ENCODE measurements at places on chromosomes 3 and 15.

GRCh38 chr3:95311272-95311671 is 1248.4 kb downstream of the NSUN3 start:
- no peak for DNase-seq

DNA sequence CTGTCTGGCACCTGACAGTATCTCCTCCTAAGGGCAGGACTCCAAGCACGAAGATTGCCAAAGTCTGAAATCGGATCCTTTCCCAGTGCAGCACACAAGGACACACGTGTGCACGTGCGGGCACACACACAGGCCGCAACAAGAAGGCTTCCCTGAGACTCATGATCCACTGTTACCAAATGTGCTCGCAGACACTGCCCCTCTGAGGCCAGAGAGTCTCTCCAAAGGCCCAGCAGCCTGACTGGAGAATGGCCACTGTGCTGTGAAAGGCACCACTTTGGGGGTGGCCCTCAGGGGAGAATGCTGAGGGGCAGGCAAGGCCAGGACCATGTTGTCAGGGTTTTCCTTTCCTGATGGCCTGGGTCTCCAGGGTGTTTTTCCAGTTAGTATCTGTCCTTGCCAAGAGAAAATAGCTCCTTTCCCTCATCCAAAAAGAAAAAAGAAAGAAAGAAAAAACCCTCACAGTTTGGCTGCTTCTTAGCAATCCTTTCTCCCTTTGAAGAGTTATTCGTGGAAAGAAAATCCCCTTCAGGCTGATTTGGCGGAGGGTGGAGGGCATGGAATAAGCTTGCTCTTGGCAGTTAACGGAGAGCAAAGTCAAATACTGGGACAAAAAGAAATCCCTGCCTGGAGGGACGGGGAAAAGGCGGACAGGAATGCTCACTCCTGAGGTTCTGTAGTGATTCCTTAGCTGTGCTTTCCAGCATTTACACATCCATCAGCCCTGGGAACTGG is 112.2 kb upstream of the ETV5 start:
- DNase-seq = no peak

GRCh38 chr3:193821151-193821668 is 228.2 kb downstream of the OPA1 start:
- no peak for DNase-seq

DNA sequence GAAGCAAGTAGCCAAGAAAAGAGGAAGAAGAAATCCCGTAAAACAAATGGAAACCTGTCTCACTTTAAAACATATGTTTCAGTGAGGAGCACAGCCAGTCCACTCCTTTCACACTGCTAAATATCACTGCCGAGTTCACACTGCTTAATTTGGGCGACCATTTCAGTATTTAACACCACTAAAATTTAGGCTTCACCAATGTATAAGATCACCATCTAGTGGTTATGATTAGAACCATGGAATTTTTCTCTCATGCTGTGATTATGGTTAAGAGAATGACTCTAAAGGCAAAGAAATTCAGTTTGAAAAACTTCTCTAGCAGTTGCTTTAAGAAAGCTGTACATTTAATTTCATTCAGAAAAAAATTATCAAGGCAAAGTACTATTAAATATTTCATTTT is 16.6 kb downstream of the SLC4A7 start:
- DNase-seq = no peak

DNA sequence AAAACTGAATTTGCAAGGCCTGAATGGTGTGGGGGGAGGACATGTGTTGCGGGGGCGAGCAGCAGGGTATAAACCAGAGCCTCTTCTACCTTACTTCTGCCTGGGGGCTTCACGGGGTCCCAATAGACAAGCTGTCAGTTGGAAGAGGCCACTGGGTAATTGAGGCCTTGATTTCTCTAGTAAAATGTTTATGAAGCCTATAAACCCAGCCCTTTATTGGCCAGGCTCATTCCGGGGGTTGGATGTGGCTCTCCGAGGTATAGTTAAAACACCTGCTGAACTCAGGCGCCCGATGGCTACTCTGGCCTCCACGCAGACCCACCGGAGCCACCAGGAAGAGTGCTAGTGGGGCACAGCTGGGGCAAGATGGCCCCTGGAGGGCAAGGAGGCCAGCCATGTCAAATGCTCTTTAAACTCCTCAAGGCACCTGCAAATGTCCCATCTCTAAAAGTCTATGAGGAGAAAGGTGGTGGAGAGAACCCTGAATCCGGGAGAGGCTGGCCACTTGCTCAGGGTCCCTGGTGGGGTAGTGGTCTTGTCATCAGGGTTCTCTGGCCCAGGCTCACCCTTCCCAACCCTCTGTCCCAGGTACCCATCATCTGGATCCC is 34.3 kb downstream of the IGDCC3 start:
- peak; percentile 29 for DNase-seq

- no peak for DNase-seq
Observed at GRCh38 chr3:50687916-50688315, 13.2 kb downstream of the DOCK3 start.

DNA sequence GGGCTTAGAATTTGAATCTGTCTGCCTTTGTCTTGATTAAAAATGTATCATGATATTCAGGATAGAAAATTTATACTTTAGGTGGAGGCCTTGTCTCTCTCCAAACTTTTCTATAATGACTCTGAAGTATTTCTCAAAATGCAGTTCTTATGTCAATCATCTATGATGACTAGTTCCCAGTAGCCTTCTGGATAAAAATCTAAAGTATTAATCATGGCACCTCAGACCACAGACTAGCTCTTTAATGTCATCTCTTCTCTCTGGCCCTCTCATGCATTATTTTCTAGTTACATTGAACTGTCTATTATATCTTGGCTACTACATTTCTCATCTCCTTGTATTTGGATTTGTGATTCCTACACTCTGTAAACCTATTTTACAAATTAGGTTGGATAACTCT is 96.9 kb downstream of the ZPLD1 start:
- no peak for DNase-seq

- DNase-seq = no peak
Observed at GRCh38 chr15:89071471-89071870, 16.8 kb upstream of the ABHD2 start.

GRCh38 chr3:46996689-46997452 is 17.4 kb downstream of the NBEAL2 start:
- DNase-seq = no peak

DNA sequence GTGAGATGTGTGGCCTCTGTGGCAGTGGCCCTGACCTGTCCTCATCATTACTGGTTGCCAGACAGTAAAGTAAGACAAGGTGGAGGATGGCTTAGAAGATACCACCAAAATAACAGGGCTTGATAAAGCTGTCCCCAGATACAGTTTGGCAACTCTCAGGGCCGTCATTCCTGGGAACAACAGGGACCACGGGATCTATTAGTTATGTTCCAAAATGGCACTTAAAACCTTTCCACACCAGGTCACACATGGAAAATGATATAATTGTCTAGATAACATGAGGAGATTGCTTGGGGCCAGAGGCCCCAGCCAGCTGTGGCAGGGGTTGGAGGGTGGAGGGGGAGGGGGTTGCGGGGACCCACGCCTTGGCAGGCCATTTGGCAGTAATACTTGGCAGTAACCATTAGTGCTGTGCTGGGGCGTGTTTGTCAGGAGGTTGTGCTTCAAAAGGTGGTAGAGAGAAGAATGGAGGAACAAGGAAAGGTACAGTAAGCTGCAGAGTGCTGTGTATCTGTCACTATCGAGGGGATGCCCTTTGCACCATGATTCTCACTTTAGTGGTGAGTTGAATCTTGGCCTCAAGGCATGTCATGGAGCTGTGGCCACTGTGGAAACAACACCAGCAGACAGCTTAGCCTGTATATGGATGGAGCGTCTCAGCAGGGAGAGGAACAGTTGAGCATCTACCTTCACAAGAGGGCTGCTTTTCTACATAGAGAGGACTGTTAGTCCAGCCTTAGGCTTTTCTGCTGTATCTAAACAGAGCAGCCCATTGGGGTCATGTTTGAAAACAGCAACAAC is 14.0 kb downstream of the PLCL2 start:
- DNase-seq = no peak

DNA sequence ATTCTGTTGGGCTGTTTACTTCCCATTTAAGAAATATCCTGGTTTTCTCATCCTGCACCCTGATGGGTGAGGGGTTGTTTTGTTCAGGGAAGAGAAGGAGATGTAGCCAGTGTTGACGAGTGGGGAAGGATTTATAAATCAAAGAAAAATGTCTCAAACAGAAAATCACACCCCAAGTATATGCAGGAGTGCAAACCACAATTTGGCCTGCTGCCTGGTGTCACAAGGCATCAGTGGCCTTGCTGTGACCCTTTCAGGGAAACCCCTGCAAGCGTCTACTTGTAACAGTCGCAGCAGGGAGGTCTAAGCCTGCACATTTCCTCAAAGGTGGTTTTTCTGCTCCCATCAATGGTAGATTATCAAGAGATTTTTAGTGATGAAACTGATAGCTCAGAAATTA is 132.6 kb upstream of the LRRN1 start:
- no peak for DNase-seq

GRCh38 chr3:36907911-36908646 is 36.8 kb downstream of the TRANK1 start:
- DNase-seq = peak; percentile 87

GRCh38 chr3:16439848-16440708 is 73.4 kb downstream of the RFTN1 start:
- no peak for DNase-seq

DNA sequence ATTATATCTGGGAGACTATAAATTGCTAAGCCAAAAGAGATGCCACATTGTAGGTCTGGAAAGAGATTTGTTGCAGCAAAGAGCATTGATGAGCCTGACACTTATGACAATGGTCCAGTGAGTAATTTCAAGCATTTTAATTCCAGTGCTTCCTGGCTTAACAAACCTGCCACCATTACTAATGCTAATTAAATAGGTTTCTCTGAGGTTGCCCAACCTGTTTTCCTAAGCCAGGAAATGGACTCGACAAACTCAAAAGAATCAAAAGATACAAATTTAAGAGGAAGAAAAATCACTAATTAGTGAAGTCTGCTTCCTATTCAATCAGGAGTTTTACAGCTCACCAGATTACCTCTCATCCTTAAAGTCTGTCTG is 36.7 kb upstream of the CTDSPL start:
- DNase-seq = no peak

GRCh38 chr15:31083370-31083780 is 18.1 kb downstream of the TRPM1 start:
- DNase-seq = peak; percentile 68

- peak; percentile 60 for DNase-seq
Observed at GRCh38 chr3:196202516-196202970, 8.7 kb downstream of the ZDHHC19 start.

DNA sequence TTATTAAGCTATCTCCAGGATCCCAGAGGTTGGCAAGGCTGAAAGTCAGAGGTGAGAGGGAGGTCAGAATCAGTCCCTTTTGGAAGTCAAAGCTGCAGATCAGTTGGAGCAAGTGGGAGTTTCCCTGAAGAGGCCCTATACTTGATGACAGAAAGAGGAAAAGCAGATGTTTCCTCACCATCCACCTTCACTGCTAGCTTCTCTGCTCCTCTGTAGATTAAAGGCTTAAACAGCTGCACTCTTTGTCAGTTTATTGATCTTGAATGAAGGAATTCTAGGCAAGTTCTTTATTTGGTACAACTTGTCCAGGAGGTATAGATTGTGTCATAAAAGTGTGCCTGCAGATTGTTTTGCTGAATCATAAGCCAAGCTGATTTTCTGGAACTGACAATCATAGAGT is 408.2 kb upstream of the TGFBR2 start:
- DNase-seq = no peak

- DNase-seq = no peak
Observed at GRCh38 chr3:180808823-180809575, 103.5 kb upstream of the FXR1 start.

DNA sequence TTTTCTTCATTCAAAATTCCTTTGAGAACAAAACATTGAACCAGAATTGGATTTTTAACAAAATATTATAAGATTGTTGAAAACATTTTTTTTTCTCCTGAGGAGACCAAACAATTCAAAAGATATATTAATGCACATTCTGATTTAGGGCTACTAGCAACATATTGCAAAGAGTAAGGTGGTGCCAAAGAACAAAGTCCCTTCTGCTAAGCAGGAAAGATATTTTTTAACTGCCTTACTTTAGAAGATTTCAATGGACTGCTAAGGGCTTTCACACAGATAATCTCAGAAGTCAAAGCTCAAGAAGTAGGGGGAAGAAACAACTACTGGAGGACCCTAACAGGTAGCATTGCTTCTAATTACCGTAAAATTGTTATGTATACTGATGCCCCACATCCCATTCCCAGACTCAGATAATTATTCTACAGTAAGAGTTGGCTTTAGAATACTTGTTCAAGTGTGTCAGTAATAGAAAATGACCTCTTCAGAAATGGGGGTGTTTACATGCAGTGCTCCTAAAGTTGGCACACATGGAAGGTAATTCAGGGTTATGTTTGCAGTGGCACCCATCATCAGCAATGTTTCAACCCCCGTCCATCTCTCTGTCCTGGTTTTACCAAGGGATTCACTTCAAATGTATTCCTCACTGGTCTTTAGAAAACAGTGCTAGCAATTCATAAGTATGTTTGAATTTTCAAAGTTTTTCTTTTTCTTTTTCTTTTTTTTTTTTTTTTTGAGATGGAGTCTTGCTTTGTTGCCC is 354.7 kb downstream of the ZBTB20 start:
- DNase-seq = no peak

- DNase-seq = no peak
Observed at GRCh38 chr15:39792025-39792843, 9.6 kb upstream of the FSIP1 start.

DNA sequence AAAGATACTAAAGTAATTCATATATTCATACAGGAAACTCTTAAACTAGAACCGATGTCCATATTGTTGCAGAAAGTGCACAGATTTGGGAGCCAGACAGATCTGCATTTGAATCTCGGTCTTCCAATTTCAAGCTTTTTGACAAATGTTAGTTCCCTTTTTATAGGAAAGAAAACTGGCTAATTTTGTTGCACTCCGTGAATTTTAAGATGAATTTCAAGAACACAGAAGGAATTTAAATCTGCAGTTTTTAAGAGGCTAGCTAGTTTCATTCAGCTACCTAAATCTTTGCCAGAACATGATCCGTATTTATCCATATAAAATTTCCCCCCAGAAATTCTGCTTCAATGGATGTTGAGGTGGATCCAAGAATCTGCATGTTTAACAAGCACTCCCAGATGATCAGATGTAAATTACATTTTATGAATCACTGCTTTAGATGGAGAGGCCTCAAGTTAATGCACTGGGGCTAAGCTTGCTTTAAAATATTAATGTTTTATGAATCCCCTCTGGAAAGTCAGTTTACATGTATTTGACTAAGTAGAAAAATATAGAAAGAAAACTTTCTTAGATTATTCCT is 1296.3 kb upstream of the CADM2 start:
- no peak for DNase-seq

- no peak for DNase-seq
Observed at GRCh38 chr3:136787349-136787748, 31.6 kb upstream of the SLC35G2 start.

GRCh38 chr3:55270976-55271375 is 216.1 kb downstream of the WNT5A start:
- DNase-seq = no peak

GRCh38 chr15:56491110-56491722 is 26.3 kb upstream of the MNS1 start:
- DNase-seq = peak; percentile 81

GRCh38 chr15:45473068-45473467 is 49.5 kb downstream of the SLC30A4 start:
- no peak for DNase-seq

- DNase-seq = no peak
Observed at GRCh38 chr15:43915631-43916325, 89.0 kb downstream of the WDR76 start.

GRCh38 chr3:81910244-81910852 is 148.9 kb upstream of the GBE1 start:
- no peak for DNase-seq
